ENCODE measurements at places on chromosomes 6 and 20.
A peak's percentile ranks its signal among the peaks of the same experiment; 100 is the strongest.

DNA sequence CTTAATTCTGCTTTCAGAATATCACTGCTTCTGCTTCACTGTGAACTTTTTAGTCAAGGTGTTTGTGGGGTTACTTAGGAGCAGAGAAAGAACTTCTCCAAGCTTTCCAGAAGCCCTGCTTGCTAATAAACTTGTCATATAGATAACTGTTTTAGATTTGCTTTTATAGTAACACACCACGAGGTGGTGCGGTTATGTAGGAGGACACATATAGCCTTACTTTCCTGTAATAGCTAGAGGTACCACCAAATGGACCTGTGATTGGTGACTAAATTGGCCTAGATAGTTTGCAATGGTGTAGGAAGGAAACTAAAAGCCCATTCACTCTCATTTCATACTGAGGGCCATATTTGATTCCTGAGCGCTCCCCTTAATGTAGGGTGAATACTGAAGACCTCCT is 52.3 kb upstream of the BCLAF1 start:
- DNase-seq: no peak

DNA sequence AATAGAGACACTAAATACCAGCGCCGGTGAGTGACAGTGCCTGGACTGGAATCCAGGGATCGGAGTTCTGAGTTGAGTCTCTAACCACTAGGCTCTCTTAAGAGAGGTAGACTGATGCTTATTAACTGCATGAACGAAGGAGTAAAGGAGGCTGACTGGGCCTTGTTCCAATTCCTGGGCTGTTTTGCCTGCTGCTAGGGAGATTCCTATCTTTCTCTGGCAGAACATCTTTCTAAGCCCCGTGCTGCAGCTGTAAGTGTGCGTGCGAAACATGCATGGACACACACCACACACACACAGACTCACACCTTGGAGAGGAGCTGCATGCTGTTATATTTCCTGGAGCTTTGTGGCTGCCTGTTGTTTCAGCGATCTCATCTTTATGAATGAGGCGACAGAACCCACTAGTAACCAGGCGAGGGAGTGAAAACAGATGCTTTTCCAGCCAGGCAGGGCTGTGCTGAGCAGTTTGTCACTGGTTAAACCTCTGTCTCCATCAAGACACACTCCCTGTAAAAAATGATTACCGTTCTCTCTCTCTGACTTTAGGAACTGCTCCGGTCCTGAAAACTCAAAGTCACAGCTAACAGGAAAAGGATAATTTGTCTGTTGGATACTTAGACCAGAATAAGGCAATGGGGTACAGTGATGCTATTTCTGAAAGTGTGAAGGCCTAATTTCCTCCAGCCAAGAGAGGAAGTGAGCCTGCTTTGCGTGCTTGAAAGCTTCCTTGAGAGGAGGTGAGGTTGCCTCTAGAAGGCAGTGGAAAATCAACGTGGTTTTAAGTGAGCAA is 157.4 kb upstream of the ZNF217 start:
- DNase-seq: peak; percentile 97

GRCh38 chr6:135088818-135089809 is 34.5 kb upstream of the HBS1L start:
- DNase-seq: peak; percentile 80

GRCh38 chr6:72892901-72893300 is 271.0 kb downstream of the KCNQ5 start:
- no peak for DNase-seq

DNA sequence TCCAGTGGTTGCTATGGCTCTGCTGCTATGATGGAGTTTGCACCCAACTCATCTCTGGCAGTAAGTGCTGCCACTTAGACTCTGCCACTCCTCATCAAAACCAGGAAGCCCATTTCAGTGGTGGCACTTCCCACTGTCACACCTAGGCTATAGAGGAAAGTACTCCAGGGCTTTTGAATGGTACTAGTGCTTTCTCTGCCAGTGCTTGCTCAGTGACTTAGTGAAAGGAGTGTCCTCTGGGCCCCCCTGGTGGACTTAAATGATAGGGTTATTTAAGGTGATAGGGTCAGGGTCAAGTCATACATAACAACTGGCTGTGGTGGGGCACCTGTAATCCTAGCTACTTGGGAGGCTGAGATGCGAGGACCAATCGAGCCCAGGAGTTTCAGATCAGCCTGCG is 22.8 kb downstream of the FITM2 start:
- DNase-seq: no peak

GRCh38 chr6:148518511-148519156 is 176.0 kb downstream of the SASH1 start:
- peak; percentile 36 for DNase-seq

DNA sequence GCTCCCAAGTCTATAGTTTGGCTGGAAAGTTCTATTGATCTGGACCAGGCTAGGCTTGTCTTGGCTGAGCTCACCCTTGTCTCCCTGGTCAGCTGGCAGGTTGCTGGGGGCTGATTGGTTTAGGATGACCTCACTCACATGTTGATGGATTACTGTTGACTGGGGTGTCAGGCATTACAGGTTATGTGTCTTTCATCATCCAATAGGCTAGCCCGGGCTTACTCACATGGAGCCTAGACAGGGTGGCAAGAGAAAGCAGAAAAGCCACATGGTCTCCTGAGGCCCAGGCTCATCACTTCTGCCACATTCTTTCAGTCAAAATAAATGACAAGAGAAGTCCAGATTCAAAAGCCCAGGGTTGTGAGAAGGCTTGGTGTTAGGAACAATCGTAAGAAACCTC is 103.5 kb downstream of the BFSP1 start:
- no peak for DNase-seq

- peak; percentile 94 for DNase-seq
These were observed 98.8 kb downstream of the RTN4IP1 start for GRCh38 chr6:106530502-106530901.

DNA sequence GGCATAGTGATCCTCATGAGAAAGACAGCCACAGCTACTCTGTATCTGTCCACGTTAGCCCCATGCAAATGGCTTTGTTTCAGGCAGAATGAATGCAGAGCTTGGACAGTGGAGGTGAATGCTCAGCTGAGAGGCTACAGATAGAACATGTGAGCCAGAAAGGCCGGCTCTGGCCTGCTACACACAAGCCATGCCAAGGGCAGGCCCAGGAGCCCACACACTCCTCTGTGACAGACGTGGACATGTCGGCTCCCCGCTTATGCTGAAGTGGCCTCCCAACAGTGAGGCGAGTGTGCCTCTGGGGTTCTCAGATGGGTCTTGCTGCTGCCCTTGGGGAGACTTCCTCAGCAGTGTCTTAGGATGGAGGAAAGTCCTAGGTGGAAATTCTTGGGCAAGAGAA is 159.6 kb downstream of the SYNDIG1 start:
- DNase-seq: no peak

Data from fibroblast of skin of right biceps (primary cell).